Activated T-cell treated with anti-CD3 and anti-CD28 coated beads for 48 hours (primary cell): ENCODE measurements at places on chromosomes 3 and 15.
A peak's percentile ranks its signal among the peaks of the same experiment; 100 is the strongest.

- DNase-seq, result no peak
Observed at GRCh38 chr15:65881766-65882434, 12.6 kb downstream of the RAB11A start.

GRCh38 chr3:69425249-69425648, 39.4 kb upstream of the FRMD4B start:
- peak; percentile 18 for DNase-seq

- peak; percentile 27 for DNase-seq
Observed at GRCh38 chr15:89171136-89172072, 50.0 kb downstream of the RLBP1 start.

DNA sequence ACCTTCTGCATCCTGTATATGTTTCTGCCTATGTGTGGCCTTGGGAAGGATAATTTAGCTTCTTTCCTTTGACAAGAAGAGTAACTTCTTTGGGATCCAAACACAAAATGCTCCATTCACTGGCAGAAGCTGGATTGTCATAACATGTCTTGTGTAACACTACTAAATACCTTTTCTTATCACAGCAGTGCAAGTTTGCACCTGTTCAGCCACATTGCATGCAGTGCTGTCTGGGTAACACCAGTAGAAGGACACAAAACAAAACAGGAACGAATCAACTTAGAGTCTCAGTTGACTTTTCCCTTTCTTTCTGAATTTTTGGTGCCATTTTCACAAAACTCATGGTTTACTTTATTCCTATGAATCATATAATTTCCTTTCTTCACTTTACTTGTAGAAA, 43.6 kb upstream of the TNIK start:
- DNase-seq, result no peak

DNA sequence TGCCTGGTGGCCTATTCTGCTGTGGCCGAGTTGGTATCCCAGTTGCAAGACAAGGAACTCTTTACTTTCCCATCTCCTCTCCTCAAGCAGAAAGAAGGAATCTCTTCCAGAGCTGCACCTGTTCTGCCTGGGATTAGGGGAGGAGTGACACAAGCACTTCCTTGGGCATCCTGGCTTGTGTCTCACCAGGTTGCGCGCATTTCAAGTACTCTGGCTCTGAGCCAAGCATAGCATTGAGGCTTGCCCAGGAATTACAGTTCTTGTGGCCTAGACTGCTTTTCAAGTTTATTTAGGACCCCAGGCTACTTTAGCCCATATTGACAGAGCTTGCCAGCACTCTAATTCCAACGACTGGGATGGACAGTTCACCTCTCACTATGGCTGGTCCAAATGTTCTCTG, 150.5 kb downstream of the RSRC1 start:
- no peak for DNase-seq

DNA sequence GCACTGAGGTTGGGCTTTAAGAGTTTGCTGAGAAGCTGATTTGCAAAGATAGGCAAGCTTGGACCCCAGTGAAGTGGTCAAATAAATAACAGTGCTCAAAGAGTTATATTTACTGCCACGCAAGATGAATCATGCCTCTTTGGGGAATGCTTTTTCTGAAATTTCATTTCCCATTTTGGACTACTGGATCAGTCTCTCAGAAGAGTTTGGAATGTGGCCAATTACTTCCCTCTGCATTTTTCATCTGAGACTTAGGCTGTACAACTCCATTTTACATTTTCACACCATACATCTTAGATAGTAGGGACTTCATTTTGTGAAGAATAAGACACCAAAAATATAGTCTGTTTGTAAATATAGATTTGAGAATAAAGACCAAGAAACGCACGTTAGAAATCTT, 419.7 kb downstream of the FGF12 start:
- no peak for DNase-seq

- DNase-seq, result no peak
Observed at GRCh38 chr3:7696320-7696719, 805.3 kb upstream of the LMCD1 start.

DNA sequence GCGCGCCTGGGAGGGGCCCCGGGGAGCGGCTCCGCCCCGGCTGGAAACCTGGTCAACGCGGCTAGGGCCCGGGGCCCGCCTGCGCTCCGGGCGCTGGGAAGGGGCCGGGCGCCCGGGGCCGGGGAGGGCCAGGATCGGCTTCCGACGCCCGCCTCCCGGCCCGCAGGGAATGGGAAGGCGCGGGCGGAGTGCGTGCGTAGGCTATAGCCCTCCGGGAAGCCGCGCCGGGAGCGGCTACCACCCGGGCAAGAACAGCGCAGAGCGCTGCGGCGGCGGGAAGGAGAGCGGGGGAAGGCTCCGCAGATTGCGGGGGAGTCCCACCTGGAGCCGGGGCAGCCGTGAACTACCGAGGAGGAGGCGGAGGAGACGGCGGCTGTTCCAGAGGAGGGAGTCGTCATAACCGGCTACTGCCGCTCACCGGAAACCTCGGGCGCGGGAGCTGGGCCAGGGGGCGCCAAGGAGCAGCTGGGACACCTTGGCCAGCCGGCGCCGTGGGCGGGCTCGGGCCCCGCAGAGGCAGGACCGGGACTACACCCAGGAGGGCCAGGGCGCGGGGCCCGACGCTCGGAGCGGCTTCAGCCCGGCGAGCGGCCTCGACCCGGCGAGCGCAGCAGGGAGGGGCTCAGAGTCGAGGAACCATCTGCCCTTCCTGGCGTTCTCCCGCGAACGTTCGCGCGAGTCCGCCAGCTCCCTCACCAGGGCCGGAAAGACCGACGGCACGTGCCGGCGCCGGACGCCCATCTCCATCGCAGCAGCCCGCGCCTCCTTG, at the start of gene EOGT:
Gene EOGT (minus strand): TSS at position 432 of the 769 bp plus-strand sequence. CDS start 3,838 bp downstream, outside the sequence.
- peak; percentile 81 for DNase-seq

- DNase-seq, result no peak
Observed at GRCh38 chr3:152193673-152194267, 75.0 kb upstream of the MBNL1 start.

GRCh38 chr15:80160570-80161156, 7.9 kb downstream of the FAH start:
- peak; percentile 17 for DNase-seq

- no peak for DNase-seq
Observed at GRCh38 chr15:42384597-42384996, 25.3 kb downstream of the CAPN3 start.

- DNase-seq, result no peak
Observed at GRCh38 chr15:85743392-85744055, 51.2 kb downstream of the KLHL25 start.

DNA sequence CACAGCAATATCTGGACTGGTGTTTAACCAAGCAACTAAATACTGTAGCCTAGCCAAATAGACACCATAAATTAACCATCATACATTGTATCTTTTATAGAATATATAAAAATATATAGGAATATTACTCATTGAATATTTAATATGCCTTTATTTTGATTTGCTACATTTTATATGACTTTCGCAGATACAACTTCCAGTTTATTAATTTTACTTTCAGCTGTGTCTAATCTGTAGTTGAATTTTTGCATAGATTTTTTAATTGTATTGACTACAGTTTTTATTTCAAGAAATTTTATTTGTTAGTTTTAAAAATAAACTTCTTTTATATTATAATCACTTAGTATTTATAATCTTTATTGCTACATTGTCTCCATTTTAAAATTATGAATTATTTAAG, 299.7 kb downstream of the LSAMP start:
- DNase-seq, result no peak

GRCh38 chr3:156492801-156493261, 62.1 kb downstream of the SSR3 start:
- no peak for DNase-seq

DNA sequence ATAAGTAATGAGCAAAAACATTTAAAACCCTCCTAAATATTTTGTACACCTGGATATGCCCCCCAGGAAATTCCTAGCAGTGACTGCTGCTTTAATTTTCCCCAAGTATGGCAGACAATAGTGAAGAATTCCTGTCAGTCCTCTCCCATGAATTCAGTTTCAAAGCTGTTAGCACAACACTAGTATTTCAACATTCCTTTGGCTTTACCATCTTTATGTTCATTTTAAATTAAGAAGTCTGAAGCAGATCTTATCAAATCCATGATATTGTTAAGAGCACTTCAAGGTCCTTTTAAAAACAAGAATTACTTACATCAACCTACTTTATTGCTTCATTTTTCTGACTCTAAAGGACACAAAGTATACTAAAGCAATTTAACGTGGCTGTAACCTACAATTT, 28.8 kb upstream of the CDIN1 start:
- DNase-seq, result no peak

GRCh38 chr3:11447584-11448200, 175.5 kb downstream of the ATG7 start:
- DNase-seq, result no peak

DNA sequence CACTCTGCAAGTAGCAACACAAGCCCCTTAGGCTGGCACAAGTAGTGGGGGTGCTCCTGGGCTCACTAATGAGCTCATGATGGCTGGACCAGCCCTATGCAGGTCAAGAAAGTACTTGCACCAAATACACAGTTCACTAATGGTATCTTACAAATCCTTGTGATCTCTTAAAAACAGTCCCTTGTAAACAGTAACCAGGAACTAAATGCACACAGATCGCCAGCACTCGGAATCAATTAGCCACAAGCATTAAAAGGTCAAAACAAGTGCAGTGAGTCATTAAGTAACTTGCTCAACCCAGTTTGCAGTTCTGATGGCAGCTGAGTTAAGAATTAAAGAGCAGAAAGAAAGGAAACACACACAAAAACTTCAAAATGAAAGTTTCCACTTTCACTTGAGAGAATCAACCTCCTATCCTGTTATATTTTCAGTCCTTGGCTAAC, 43.2 kb downstream of the ARHGEF3 start:
- DNase-seq, result no peak

GRCh38 chr3:111812701-111813100, 46.4 kb upstream of the PHLDB2 start:
- DNase-seq, result no peak

GRCh38 chr15:98160236-98160635, 199.7 kb downstream of the ARRDC4 start:
- peak; percentile 15 for DNase-seq

- DNase-seq, result no peak
Observed at GRCh38 chr3:188974856-188975599, 196.7 kb upstream of the TPRG1 start.

DNA sequence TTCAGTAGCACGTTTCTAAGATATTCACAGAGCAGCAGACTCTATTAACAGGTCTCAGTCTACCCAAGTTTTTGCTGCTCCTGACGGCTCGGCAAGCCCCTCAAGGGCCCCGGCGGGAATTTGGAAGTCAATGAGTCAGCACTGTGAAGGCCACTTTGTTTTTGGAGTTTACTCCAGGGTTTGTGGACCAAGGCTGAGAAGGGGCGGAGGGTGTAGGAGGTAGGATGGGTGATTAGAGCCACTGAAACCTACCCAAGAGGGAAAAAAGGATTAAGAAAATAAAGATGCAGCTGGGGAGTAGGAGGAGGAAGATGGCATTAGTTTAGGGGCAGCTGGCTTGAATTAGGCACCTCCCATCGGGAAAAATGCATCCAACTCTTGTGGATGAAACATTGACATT, 87.6 kb downstream of the BDH1 start:
- no peak for DNase-seq

GRCh38 chr3:108437439-108437838, 73.0 kb downstream of the MYH15 start:
- no peak for DNase-seq

- DNase-seq, result no peak
Observed at GRCh38 chr3:169965562-169966427, 812 bp upstream of the SEC62 start.

DNA sequence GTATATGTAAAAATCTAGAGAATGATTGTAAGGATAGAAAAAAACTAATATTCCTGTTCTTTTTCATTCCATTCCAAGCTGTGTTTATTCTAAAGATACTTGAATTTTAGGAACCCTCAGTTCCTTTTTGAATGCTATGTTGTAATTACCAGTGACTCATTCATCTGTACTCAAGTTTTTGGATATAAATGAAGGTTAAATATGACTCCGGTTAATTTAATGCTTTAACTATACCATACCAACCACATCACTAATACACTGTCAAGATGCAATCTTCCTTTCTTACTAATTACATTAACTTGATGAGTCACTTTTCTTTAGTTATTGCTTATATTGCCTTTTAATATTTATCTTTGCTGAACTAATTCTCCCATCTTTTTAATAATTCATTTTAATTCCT, 68.8 kb upstream of the ZNF148 start:
- DNase-seq, result no peak

GRCh38 chr3:168096210-168096652, 507 bp upstream of the GOLIM4 start:
- peak; percentile 7 for DNase-seq
